ENCODE measurements at places on chromosomes 4 and X.

- DNase-seq, result no peak
Observed at GRCh38 chrX:35798042-35798441, at the start of gene MAGEB16. MAGEB16 (plus strand) TSS chrX:35798342; CDS start chrX:35802197, 3,855 bp downstream.

GRCh38 chr4:139441029-139441428 is 12.9 kb upstream of the RAB33B start:
- no peak for DNase-seq

DNA sequence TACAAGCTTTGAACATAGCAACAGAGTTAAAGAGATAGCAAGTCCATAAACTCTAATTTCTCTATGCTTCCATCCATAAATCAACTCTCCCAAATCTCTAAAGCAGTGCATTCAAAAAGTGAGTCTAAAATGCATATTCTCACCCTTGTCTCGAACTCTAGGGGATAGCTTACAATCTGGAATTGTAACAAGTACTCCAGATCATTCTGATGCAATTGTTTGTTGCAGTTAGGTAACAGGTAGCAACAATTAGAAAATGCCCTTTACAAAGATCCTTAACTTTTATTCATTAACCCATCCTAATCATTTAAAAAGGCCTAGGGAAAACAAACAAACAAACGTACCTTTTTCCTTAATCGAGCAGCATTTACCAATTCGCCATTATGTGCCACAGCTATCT is 18.9 kb upstream of the AASDH start:
- DNase-seq, result no peak

DNA sequence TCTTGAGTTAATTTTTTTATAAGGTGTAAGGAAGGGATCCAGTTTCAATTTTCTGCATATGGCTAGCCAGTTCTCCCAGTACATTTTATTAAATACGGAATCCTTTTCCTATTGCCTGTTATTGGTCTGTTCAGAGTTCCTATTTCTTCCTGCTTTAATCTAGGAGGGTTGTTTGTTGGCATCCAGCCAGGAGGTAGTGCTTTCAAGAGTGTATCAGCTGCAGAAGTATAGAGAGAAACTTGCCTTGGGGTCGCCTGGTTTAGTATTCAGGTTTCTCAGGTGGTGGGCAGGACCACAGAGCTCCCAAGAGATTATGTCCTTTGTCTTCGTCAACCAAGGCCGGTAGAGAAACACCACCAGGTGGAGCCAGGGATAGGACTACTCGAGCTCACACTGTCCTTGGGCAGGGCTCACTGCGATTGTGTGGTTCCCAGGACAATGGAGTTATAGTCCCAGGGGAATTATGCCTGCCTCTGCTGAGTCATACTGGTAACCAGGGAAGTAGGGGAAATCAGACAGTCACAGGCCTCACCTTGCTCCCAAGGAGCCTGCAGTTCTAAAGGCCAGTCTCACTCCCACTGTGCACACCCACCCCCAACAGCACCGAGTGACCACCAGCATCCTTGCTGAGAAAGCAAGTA is 168.1 kb downstream of the VSIG4 start:
- no peak for DNase-seq

DNA sequence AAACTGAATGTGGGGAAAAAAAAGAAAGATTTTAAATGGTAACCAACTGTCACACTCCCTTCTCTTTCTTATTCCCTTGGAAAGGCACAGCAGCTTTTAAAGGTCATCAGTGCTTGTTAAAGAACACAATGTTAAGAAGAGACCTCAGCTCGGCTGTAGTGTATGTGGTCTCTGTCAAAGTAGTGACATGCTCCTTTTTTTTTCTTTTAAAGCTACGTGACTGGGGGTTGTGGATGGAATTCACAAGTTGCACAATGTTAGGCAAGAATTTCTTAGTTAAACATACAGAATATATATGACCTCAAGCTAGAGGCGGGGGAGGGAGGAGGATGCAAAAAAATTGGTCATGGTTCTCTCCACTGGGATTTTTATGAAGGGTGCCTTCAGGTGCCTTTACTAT is 45.6 kb downstream of the OCRL start:
- no peak for DNase-seq
